CD4-positive, alpha-beta T cell treated with Interleukin-15 for 1 hour (primary cell): ENCODE measurements at places on chromosomes 5 and 9.

- DNase-seq = no peak
Observed at GRCh38 chr5:78649211-78649695, 681 bp upstream of the LHFPL2 start.

DNA sequence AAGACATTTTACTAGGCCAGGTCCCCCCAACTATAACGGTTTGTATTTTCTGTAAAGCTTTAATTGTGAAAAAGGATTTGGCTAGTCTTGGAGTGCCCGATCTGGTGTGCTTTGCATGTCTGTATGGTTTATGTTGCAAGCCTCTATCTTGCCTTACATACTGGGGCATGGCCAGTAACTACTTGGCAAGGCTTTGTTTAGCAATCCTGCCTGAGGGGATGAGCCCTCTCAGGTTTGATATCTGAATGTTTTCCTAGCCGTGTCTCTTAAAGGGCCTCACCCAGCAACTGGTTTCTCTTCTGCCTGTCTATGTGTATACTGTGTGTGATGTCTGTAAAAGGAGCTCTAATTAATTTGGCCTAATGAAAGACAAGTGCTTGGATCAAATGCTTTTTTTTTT is 61.3 kb upstream of the SPINK5 start:
- DNase-seq = no peak

DNA sequence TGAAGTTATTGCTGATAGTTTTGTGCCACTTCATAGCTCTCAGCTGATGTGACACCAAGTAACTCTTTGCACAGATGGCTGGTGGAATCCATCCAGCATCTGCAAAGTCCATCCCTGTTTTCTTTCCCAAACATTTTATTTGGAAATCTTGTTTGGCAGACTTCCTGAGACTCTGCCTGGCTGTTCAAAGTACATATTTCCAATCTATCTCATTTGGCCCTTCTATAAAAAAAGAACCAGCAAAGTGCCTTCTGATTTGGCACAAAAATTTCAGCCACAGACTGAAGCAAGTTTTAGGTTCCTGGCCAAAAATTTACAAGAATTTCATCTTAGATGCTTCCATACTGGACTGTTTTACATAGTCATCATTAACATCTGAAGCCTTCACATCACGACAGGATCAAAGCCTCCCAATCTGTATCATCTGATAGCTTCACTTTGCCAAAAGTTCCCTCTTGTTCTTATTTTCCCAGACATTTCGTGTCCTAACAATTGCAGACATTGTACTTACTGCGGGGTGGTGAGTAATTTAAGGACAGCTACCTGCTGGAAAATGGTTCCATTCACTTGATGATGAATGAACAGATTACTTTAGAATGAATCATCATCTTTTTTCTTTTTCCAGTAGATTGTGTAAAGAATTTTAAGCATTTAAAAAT is 377.3 kb downstream of the KIAA0825 start:
- no peak for DNase-seq

DNA sequence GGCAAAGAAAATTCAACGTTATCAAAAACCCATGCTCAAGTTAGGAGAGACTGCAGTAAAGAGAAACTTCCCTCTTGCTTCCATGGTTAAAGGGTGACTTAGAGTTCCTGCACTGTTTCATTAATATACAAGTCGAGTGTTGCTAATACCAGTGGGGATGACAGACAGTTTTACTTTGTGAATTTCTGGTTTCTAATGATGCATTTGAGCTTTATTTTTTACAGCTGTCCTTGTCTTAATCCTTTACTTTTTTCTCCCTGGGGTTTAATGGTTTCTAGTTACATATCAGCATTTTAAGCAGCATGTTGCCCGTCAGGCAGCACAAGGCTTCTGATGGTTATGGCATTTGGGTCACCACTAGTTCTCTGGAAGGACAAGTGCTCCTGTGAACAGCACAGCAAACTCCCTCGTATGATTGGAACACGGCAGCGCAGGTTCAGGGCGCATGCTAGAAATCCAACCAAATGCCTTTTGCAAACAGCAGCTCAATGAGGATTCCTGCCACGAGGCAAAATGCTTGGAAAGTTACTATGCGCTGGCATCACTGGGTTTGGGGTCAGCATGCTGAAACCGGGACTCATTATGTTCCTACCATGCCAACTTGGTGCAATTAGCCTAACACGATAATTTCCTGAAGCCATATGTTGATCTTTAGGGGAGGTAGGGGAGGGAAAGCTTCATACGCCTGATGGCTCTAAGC is 463.8 kb downstream of the BNC2 start:
- DNase-seq = no peak
